ENCODE measurements at places on chromosomes 4 and X.

- DNase-seq: no peak
These were observed 196.4 kb downstream of the FBXO8 start for GRCh38 chr4:174086829-174087799.

DNA sequence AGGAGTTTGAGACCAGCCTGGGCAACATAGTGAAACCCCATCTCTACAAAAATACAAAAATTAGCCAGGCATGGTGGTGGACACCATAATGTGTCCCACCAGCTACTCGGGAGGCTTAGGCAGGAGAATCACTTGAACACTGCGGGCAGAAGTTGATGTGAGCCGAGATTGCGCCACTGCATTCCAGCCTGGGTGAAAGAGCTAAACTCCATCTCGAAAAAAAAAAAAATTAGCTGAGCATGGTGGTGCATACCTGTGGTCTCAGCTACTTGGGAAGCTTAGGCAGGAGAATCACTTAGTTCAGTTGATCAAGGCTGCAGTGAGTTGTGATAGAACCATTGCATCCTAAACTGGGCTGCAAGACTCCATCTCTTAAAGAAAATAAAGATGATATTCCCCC is 91.2 kb downstream of the PLS3 start:
- DNase-seq: no peak

DNA sequence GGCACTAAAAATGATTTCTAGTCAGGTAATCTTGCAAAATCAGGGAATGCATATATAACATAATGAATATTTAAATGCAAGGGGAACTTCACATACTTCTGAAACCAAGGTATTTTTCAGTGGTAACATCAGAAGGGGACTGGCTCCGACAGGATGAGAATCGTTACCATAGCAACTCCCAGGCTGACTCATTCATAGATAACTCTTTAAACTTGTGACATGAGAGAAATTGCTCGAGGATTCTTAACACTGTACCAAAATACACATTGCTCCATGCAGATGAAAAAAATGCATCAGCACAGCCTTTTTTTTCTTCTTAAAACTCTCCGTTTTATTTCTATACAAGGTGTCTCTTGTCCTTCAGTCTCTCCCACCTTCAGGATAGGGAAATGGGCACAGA is 114.3 kb downstream of the GABRB1 start:
- DNase-seq: peak; percentile 73

- DNase-seq: peak; percentile 47
These were observed 37.0 kb downstream of the IL21 start for GRCh38 chr4:122583906-122584305.

GRCh38 chr4:78660559-78660958 is 109.0 kb downstream of the ANXA3 start:
- DNase-seq: peak; percentile 24

DNA sequence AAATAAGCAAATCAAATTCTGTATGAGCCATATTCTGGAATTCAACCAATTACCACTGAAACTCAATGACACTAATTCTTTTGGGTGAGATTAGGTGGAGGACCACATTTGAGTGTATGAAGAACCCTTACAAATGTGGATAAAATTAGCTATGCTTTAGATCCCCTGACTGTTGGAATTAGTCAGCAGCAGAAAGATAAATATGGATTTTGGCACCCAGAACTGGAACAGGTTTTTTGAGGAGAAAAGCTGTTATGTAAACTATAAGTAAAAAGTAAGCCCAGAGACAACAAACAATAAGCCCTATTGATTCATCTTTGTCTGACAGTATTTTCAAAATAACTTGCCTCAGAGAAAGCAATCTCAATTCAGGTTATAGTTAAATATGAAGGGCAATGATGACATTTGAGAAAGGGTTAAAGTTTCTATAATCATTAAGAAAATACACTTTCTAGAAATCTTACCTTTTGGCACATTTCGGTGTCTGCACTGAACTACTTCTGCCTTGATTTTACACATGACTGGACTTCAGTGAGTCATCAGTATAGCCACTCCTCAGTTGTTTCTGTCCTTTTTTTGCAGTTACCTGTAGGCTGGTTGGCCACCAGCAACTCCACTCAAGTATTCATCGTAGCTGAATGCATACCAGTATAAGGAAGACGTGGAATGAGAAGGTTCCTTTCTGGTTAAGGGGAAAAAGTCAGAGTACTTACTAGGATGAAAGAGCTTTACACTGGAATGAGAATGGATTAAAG is 80.0 kb downstream of the KCTD8 start:
- no peak for DNase-seq

DNA sequence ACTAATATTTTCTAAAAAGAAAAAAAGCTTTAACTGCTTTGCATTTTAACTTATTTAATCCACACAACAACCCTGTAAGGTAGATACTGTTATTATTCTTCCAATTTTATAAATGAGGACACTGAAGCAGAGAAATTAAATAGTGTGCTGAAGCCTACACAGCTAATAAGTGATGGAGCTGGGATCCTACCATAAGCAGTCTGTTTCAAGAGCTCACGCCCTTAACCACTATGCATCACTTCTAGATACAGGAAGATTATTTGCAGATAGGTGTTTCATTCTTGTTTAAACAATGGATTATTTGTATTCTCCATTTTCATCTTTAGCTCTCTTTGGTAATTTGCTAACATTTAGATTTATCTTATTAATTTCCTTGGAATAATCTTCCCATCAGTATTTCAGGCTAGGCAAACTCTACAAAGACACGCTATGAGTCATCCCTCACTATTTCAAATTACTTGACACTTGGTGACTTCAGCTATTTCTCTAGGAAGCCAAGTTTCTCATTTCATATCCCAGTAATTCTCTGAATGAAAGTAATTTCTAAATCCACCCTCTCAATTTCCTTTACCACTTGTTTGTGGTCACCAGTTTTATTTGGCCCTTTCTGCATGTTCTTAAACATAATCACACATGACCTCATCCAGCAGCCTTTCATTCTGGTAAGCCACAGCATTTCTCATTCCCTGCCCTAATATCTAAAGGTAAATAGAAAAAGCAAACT is 67.3 kb downstream of the ASB9 start:
- peak; percentile 86 for DNase-seq

GRCh38 chrX:77223046-77223445 is 224.1 kb upstream of the FGF16 start:
- DNase-seq: no peak

GRCh38 chrX:97401586-97402136 is 518.0 kb downstream of the RPA4 start:
- DNase-seq: no peak

- DNase-seq: no peak
These were observed 143.3 kb downstream of the DKK2 start for GRCh38 chr4:106892786-106893185.

- no peak for DNase-seq
These were observed 75.8 kb upstream of the AFF2 start for GRCh38 chrX:148424570-148424969.

DNA sequence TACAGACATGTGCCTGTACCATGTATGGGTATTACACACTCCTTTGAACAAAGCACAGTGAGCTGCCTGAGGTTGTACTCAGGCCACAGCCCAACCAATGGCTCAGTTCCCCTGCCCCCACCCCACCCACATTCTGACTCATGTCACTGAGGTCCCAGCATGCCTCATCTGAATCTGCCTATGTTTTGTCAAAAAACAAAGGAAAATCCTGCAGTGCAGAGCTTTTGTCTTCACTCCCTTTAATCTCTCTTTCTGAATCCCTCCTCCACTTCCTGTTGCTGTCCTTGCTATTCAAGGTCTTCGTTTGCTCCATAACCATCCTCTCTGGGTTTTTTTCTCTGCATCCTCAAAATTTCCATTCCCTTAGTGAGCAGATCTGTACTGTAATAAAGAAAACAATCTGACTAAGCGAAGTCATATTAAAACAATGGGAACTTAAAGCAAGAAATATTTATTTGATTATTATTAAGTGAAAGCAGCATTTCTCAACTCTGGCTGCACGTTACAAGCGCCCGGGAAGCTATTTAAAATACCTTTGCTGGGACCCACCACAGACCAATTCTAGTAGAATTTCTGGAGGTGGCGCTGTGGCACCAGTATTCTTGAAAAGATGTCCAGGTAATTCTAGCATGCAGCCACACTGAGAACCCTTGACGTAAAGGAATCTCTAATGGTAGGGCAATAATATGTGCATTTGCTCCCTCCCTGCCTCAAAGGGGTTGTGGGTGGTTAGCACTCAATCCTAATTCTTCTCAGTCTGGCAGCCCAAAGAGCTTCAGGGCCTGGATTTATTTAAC is 8.7 kb downstream of the GUCY2F start:
- peak; percentile 55 for DNase-seq

GRCh38 chrX:10239611-10240064 is 82.9 kb downstream of the CLCN4 start:
- peak; percentile 77 for DNase-seq

DNA sequence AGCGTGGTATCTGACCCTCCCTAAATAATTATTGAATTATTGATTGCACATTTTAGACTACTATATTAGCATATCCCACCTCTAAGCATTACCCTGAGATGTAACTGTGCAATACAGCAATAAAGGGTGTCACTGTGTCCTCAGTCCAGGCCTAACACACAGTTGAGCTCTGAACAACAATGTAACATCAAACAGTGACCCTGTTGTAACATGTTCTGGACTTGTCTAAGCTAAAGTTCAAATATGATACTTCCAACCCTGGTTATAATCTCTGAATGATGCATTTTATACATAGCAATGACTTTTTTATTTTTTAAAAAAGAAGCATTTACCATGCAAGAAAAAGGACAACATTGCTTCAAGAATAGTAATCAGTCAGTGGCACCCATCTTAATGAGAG is 61.6 kb upstream of the DMD start:
- no peak for DNase-seq

- peak; percentile 23 for DNase-seq
These were observed 119.5 kb downstream of the ARSF start for GRCh38 chrX:3160756-3161155.

- DNase-seq: no peak
These were observed 17.3 kb downstream of the KDM6A start for GRCh38 chrX:44890247-44890646.

GRCh38 chr4:177596035-177596434 is 153.8 kb upstream of the AGA start:
- peak; percentile 79 for DNase-seq

GRCh38 chrX:132958091-132958703 is at the start of gene HS6ST2:
Gene HS6ST2, minus strand, starts transcription at chrX:132958629.
- DNase-seq: no peak

DNA sequence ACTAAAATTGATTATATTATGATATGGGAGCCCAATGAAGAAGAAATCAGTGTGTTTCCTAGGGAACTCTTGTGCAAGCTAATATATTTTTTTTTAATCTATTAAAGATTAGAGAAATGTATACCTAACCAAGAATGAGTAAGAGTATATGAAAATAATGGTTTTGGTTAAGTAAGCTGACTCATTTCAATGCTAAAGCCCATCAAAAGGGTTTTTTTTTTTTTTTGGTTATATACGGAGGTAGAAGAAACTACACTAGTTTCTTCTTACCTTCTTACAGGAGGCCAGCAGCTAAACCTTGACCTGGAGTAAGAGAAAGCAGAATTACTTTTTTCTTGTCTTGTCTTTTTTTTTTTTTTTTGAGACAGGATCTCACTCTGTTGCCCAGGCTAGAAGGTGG is 27.5 kb downstream of the RUFY3 start:
- no peak for DNase-seq

GRCh38 chrX:97366237-97366636 is 482.5 kb downstream of the RPA4 start:
- DNase-seq: no peak

GRCh38 chr4:166088576-166088975 is 215.5 kb downstream of the TLL1 start:
- no peak for DNase-seq

- DNase-seq: no peak
These were observed 41.3 kb upstream of the ANK2 start for GRCh38 chr4:113008135-113008534.

DNA sequence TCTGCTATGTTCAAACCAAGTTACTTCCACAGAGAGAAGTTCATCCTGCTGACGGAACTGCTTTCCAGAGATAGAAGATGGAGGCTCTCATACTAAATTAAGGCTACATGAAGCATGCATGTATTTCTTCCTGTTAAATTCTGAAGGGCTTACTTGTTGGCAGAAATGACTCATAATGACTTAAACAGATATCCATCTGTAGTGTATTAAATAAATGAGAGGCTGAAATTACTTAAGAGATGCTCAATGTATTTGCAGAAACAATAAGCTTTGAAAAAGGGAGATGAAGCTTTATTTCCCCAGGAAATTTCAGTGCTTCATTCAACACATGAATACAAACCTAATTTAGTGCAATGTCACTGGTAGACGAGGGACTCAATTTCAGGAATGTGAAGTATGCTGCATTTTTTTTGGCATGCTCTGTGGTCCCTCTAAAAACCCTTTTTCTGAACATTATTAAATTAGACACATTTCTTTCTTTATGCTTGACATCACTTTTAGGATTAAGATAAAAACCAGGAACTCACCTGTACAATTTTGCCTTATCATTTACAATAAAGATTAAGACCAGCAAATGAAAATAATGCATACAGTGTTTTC is 759.1 kb upstream of the POU3F4 start:
- DNase-seq: peak; percentile 3

DNA sequence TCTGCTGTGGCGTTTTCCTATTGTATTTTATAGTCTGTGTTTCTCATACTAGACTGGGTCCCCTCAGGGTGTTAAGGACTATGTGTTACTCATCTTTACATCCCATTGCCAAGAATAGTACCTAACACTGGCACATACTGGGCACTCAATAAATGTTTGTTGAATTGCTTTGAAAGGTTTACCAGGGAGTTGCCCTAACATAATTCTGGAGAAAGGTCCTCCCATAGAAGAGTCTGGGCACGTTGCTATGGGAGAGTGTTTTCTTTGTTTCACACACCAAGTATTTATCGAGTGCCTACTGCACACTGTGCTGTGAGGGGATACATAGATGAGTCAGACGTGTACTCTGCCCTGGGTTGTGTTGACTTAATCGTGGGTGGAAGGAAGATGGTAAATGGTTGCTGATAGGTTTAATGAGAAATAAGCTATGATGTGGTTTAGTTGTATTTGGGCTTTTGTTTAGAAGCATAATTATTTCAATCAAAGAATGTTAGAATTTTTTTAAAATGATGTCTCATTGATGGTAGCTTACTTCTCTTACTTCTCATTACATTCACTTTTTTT is 42.9 kb downstream of the AFF1 start:
- DNase-seq: peak; percentile 71

GRCh38 chr4:13920901-13921300 is 293.4 kb upstream of the BOD1L1 start:
- peak; percentile 100 for DNase-seq

GRCh38 chrX:13826770-13827169 is 9.9 kb upstream of the GPM6B start:
- DNase-seq: no peak

GRCh38 chr4:48175328-48175727 is 41.3 kb upstream of the TXK start:
- no peak for DNase-seq

DNA sequence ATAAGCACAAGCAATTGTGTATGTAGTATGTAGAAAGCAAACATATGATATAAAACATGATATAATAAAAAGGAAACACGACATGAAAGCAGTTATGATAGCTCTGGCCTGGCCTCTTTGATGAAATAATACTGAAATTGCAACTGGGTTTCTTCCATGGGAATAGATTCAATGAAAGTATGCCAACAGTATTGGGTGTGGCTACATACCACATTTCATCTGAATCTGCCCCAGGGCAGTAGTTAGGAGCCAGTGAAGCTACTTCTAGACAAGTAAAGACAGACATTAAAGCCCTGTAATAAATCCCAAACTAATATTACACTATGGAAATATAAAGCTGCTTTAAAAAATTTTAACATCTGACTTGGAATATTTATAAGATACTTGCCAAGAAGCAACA is 207.3 kb downstream of the FBXW7 start:
- no peak for DNase-seq

- DNase-seq: no peak
These were observed 39.7 kb downstream of the TRIM61 start for GRCh38 chr4:164937576-164938270.

- DNase-seq: no peak
These were observed 136.8 kb downstream of the ADGRL3 start for GRCh38 chr4:61336916-61337315.

Data from fibroblast of skin of right quadriceps (primary cell).